ENCODE measurements at places on chromosomes 7 and 10.
A peak's percentile ranks its signal among the peaks of the same experiment; 100 is the strongest.

GRCh38 chr7:105196473-105196872 is 182.5 kb downstream of the KMT2E start:
- DNase-seq, result no peak

- peak; percentile 12 for DNase-seq
Measured at GRCh38 chr10:46255801-46256747, 30.7 kb upstream of the ANTXRL start.

- DNase-seq, result no peak
Measured at GRCh38 chr10:30944005-30944404, 87.7 kb downstream of the ZNF438 start.

DNA sequence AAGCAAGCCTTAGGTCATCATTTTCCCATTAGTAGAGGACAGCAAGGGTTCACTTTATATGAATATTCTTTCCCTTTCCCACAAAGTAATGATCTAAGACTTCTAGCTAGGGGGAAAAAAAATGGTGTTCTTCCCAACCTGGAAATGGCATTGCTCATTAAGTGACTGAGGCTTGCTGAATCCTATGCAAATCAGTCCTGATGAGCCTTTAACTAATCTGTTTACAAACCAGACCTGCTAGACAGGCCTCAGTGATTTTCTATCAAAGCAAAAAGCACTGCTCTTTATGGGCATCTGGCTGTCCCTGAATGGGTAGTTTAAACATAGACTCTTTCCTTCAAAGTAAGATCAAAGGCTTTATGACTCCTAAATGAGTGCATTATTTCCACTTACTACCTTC is 146.3 kb downstream of the HIBADH start:
- no peak for DNase-seq

DNA sequence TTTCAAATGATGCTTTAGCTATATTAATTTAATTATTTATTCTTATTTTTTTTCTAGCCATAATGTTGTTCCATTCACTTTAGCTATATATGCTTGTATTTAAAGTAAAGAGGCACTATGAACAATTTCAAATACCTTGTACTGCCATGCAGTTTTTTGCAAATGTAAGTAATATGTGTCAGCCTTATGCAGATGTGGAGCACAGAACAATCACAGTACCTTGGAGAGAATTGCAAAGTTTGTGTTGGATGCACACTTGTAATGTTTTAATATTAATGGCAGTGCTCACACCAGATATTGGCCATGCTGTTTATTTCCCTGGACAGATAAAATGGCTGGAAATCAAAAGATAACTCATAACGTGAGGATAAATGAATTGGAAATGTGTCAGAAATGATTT is 663.5 kb upstream of the SEMA3D start:
- no peak for DNase-seq

GRCh38 chr10:21516242-21517131 is 9.0 kb downstream of the SKIDA1 start:
- DNase-seq, result peak; percentile 58

- DNase-seq, result peak; percentile 10
Measured at GRCh38 chr7:127976056-127976737, 55.0 kb downstream of the LRRC4 start.

DNA sequence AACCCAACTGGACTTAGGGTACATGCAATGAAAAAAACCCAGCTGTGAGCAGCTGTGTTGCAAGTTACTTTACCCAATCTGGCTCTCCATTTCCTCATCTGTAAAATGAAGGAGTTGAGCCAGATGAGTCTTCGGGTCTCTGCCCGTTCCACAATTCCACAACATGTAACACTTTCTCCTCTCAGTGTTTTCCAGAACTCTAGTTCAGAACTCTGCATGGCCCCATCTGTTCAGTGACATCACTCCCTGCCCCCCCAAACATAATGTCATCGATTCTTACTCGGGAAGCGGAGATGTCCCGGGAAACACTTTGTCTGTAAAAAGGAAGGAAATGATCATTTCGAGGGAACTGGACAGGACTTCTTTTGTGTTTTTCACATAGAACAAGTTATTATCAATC is 2.5 kb downstream of the SH3PXD2A start:
- DNase-seq, result no peak

- DNase-seq, result no peak
Measured at GRCh38 chr7:53113424-53113823, 78.0 kb downstream of the POM121L12 start.

DNA sequence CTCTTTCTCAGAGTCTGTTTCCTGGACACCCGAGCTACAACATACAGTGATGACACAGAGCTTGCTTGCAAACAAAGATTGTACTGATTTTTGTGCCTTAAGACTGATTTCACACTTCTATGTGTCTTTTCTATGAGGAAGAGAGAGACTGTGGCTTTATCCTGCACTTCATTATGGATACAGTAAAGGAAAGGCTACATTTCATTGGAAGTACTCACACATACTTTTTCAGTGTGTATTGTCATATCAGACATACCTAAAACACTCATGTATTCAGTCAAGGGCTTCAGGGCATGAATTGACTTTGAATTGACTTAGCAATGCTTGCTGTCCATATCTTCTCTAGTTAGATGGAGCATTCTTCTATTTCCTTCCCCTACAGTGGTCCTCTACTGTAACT is 135.5 kb upstream of the IMMP2L start:
- DNase-seq, result no peak

- DNase-seq, result no peak
Measured at GRCh38 chr10:114822444-114823076, 980 bp downstream of the FHIP2A start.

- DNase-seq, result no peak
Measured at GRCh38 chr10:1249142-1249920, 193.1 kb downstream of the WDR37 start.

DNA sequence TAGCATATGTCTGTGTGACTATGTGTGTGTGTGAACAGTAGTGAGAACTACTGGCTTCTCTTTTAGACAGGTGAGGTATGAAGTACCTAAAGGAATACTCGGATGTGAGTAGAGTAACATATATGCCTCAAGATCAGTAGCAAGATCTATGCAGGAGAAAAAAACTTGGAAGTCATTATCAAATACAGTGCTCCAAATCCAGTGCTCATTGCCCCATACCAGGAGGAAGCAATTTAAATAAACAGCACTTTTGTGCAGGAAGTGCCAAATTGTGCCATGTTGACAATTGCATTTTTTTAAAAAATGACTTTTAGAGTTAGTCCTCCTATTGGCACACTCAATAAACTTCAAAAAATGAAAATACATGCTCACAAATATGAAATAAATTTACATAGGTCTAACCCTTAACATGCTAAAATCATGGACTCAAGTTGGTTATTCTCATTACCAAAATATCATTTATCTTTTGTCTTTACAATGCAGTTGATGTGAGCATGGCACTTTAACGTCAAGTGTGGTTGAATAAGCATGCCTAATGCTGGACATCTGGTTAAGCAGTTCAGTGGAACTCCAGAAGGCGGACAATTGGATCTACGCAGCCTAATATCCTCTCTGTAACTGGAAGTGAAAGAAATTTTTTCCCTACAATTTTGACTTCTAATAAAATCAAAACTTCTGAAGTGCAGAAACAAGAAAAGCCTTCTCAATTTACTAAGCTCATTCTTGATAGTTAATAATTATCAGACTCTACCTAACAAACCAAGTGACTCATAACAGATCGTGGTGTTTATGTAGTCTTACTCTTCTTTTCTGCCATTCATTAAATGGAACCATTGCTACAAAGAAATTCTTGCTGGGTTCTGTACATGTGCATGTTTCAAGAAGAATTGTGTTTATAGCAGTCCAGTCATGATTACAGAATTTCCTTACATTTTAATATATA is 195.2 kb downstream of the MDFIC start:
- DNase-seq, result no peak

DNA sequence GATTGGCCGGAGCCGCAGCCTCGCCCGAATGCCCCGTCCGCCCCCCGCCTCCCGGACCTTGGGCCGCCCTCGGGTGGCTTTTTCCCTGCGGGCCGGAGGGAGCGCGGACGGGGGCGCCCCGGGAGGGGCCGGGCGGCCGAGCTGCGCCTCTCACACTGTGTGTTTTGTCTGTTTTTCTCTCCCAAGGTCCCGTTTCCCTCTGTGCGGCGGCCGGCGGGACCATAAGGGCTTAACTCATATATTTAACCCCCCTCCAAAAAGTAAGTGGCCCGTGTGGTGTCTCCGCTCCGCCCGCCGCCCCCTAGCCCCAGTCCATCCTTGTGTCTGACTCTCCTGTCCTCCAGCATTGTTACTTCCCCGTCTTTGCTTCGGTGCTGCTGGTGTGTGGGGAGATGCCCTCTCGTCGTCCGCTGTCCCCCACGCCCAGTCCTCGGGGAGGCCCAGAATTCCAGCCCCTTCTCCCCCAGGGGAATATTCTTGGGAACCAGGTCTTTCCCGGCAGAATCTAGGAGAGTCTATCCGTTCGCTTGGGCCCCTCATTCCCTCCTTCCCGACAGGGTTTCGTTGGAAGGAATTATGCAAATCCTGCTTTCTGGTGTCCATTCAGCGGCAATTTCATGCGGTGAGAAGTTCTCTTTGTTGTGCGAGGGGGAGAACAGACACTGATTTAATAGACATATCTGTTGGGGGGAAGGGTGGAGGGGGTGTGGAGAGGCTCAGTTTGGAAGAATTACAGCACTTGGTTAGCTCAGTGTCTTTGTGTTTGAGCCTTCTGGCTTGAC is 1.3 kb downstream of the LCOR start:
- no peak for DNase-seq

GRCh38 chr7:121578669-121579068 is 182.6 kb upstream of the FAM3C start:
- DNase-seq, result no peak

DNA sequence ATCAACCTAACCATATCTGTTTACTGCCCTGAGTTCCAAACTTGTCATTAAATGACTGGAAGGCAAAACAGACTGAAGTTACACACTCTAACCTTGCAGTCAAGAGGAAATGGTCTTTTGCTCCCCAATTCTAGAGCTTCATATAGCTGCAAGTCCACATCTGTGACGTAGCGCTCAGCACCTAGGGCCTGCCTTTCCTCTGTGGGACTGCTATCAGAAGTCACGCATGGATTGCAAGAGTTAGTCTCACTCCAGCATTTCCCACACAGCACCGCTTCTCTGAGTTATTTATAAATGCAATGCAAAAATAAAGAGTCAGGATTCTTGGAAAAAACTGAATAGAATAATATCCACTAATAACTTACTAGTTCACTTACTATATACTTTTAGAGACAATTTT is 96.9 kb downstream of the ELMO1 start:
- no peak for DNase-seq

DNA sequence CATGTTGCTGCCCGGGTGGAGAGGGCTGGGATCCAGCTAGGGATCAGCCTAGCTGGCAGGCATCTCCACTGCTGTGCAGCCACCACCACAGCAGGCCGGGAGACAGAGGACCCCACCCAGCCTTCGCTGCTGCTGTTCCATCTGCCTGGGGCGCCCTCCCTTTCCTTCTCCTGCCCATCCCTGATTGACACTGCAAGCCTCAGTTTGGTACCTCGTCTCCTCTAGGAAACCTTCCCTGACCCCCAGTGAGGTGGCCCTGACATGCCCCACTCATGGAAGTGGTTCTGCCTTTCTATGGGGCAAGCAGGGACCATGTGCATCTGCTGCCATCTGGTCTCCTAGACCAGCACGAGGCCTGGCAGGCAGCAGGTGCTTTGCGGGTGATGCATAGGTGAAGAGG is 30.4 kb upstream of the DPYSL4 start:
- DNase-seq, result no peak

- no peak for DNase-seq
Measured at GRCh38 chr7:113283861-113284260, 165.5 kb upstream of the SMIM30 start.

Data from amygdala (tissue), 56 donors.